ENCODE measurements at places on chromosomes 6 and 20. TPM values are rescaled to one million over a fixed set of nuclear protein-coding genes. Genes with fewer than 3 reads are reported as not detected.

- H3K27ac ChIP-seq, result no peak overlapping the region
- H3K4me1 ChIP-seq, result no peaks in the 10 kb centered on the region
- H3K4me3 ChIP-seq, result no peak overlapping the region
Measured at GRCh38 chr20:20199361-20200160, 147.2 kb downstream of the CFAP61 start.

DNA sequence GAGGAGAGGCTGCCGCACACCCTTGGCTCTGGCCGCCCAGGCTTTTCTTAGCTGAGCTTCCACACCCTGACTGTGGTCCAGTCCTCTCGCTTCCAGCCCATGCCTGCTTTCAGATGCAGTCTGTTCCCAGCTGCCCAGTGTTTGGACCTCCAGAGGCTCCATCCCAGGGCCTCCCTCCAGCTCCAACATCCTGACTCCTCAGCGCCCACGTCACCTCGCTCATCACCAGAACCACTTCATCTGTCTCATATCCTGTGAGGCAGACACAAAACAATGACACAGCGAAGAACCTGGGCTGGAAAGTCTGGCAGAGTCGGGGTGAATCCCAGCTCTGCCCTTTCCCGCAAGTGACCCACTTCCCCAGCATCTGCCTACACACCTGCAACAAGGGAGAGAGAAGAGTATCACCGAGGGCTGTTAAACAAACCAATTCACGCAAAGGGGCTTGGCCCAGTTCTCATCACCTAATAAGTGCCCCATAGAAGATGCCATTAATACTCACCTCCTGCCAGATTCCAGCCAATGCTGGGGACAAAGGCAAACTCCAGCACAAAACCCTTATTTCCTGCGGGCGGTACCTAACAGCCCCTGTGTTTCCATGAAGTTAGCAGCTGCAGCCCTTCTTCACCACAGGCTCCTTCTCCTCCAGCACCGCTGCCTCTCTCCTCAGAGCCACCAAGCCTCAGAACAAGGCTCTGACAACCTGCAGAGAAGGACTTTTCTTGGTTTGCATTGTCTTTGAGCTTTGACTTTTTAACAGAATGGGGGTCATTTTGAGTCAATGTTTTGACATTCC, 133.4 kb upstream of the CDH4 start:
- no peak for DNase-seq
- H3K4me1 ChIP-seq, result no peaks in the 10 kb centered on the region
- no peak overlapping the region for H3K4me3 ChIP-seq
- no peak overlapping the region for H3K27ac ChIP-seq
- no peaks in the 10 kb centered on the region for H3K36me3 ChIP-seq
- peaks cover 3% of the 10 kb centered on the region for H3K27me3 ChIP-seq

DNA sequence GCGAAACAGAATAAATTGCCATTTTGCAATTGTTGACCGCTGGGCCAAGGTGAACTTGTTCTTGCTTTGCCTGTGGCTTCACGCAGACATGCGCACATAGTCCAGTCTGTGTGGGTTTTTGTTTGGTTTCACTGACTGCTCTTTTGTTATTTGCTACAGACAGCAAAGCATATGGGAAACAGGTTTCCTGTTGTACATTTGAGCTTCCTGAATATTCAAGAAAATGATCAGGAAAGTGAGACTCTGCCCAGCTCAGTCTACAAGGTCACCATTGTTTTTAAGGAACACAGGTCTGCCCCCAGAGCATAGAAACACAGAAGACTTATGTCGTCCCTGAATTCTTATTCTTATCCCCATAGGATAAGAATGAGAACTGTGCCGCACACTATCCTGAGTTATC, 55.6 kb downstream of the SASH1 start:
- H3K4me3 ChIP-seq, result no peak overlapping the region
- H3K36me3 ChIP-seq, result no peaks in the 10 kb centered on the region
- no peak for DNase-seq
- peak overlapping the region; percentile 63 for H3K27ac ChIP-seq
- no peaks in the 10 kb centered on the region for H3K27me3 ChIP-seq

DNA sequence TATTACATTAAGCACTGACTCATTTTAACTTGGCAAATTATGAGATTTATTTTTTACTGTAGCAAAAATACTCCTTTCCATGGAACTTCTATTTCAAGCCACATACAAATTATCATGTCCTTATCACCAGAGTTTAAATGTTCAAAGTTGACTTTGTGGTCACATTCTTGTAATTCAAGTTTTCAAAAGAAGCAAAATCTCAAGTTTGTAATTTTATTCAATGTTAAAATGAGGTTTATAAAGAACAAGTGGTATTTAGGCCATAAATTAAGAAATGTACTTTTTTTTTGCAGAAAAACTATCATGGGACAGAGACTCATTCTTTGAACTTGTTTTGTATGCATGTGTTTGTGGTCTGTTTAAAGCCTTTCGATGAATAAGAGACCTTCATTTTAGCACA, 811.5 kb downstream of the TENT5A start:
- no peak overlapping the region for H3K27ac ChIP-seq
- H3K27me3 ChIP-seq, result no peaks in the 10 kb centered on the region
- H3K4me1 ChIP-seq, result no peaks in the 10 kb centered on the region

- DNase-seq, result no peak
- H3K4me3 ChIP-seq, result peak overlapping the region; percentile 99
- H3K27ac ChIP-seq, result peak overlapping the region; percentile 99
Measured at GRCh38 chr6:30327232-30327746, 562 bp downstream of the TRIM39 start.

GRCh38 chr6:47179286-47179685, 130.4 kb downstream of the TNFRSF21 start:
- no peak overlapping the region for H3K27ac ChIP-seq
- no peak for DNase-seq

GRCh38 chr6:3333263-3333662, 74.5 kb downstream of the PSMG4 start:
- no peak overlapping the region for H3K27ac ChIP-seq
- no peak for DNase-seq
- H3K4me3 ChIP-seq, result no peak overlapping the region
- H3K36me3 ChIP-seq, result no peaks in the 10 kb centered on the region
- peaks cover 17% of the 10 kb centered on the region for H3K4me1 ChIP-seq

DNA sequence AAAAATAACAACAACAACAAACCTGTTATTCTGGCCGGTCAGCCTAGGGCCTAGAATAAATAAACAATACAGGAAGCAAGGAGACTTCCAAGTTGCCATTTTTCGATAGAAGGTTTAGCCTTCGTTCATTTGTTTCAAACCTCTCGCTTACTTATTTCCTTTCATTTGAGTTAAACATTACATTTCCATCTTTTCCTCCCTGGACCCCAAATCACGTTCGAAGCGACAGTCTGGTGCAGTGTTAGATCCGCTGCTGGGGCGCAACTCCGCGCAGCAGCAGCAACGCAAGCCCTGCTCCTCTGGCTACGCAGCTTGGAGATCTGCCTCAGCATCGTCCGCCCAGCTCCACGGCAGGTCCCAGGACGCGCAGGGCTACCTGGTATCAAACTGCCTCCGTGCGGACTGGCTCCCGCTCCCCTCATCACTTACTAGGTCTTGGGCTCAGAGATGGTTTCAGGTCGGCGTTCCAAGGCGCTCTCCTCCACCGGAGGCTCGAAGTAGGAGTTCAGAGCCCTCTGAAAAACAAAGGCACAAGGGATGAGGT, 530 bp downstream of the TDP2 start:
- H3K27me3 ChIP-seq, result no peaks in the 10 kb centered on the region
- peaks cover 24% of the 10 kb centered on the region for H3K36me3 ChIP-seq
- peak overlapping the region; percentile 84 for H3K4me3 ChIP-seq

DNA sequence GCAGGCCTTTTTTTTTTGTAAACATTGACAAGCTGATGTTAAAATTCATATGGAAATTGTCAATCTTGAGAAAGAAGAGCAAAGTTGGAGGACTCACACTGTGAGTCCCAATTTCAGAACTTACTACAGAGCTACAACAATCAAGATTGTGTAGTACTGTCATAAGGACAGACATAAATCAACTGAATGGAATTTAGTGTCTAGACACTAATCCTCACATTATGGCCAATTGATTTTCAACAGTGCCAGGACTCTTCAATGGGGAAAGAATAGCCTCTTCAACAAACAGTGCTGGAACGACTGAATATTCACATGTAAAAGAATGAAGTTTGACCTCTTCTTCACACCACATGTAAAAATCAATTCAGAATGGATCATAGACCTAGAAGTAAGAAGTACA, 60.8 kb downstream of the TGM2 start:
- H3K27me3 ChIP-seq, result no peaks in the 10 kb centered on the region
- H3K4me3 ChIP-seq, result no peak overlapping the region
- H3K4me1 ChIP-seq, result peaks cover 8% of the 10 kb centered on the region
- no peak overlapping the region for H3K27ac ChIP-seq

NT5DC1 gene
- total RNA-seq, result 49.7 TPM

EDN3 gene
- total RNA-seq, result 0.87 TPM

DEFB124 gene
- not detected for total RNA-seq

C20orf141 gene
- not detected for total RNA-seq
